ENCODE measurements at places on chromosomes 7 and 10.
A peak's percentile ranks its signal among the peaks of the same experiment; 100 is the strongest.

GRCh38 chr7:38781991-38782390, 127.0 kb downstream of the VPS41 start:
- DNase-seq, result no peak

DNA sequence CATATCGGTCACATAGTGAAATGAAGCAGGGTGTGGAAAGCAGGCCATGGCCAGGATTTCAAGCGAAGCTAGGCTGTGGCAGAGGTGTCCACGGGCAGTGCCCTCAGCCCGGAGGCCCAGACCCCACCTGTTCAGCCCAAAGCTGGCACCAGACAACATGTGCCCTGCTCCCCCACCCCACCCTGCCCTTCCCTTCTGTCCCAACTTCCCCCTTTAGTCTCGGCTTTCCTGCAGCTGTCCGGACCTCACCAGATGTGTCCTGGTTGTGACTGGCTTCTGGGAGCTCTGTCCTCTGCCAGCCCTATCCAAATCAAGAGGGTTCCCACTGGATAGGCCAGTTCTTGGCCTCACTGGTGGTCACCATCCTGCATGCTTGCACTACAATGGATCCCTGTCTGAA, 37.3 kb downstream of the ADAM12 start:
- DNase-seq, result no peak

GRCh38 chr7:23184709-23185359, 3.0 kb downstream of the NUP42 start:
- peak; percentile 31 for DNase-seq

GRCh38 chr10:123863183-123863575, 28.4 kb downstream of the CPXM2 start:
- no peak for DNase-seq

DNA sequence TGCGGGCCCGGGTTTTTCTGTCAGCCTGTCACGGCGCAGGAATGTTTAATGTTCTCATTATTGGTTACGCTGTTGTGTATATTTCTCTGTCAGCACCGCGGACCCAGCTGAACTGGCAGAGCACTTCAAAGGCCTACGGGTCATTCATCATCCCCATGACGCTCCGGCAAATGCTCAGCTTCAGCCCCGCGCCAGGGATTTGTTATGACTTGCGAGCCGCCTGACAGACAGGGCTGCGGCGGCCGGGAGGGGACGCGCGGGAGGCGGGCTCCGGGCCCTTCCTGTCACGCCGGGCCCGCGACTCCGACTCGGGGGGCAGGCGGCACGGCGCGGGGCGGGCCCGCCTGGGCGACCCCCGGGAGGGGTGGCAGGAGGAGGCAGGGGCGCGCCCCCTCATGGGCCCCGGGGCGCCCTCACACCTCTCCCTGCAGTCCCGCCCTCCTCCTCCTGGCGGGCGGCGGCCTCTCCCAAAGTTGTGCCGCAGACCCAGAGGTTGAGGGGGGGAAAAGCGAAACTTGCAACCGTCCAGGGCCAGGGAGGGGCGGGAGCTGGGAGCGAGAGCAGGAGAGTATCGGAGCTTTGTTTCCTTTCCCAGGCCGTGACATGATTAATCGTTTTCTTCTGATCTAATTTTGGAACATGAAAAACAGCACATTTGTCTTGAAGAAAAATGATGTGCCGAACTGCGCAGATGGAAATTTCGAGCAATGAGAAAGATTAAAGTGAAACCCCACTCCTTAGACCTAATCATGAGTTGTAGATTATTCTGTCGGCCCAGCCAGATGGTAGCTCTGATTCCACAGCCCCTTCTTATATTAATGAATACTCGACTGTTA, 59.3 kb upstream of the COMTD1 start:
- DNase-seq, result peak; percentile 82

DNA sequence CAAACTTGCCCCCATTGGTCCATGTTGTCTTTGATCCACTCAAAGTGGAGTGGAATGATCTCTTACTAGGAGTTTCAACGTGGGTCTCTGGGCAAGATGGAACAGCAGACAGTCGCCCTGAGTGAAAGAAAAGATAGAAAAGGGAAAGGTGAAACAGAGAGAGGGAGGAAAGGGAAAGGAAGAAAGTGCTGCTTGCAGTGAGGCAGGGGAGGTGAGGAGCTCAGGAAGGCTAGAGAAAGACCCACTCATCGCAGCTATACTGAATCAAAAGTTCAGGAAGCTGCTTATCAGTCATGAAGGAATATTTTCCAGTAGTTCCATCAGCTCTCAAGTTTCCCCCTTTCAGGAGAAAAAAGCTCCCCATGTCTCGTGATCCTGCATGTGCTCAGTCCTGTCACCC, 86.9 kb downstream of the ZNF467 start:
- DNase-seq, result no peak

GRCh38 chr7:140447841-140448240, 31.5 kb downstream of the MKRN1 start:
- DNase-seq, result no peak

- DNase-seq, result no peak
These were observed 115.5 kb upstream of the STK17A start for GRCh38 chr7:43467406-43467805.

DNA sequence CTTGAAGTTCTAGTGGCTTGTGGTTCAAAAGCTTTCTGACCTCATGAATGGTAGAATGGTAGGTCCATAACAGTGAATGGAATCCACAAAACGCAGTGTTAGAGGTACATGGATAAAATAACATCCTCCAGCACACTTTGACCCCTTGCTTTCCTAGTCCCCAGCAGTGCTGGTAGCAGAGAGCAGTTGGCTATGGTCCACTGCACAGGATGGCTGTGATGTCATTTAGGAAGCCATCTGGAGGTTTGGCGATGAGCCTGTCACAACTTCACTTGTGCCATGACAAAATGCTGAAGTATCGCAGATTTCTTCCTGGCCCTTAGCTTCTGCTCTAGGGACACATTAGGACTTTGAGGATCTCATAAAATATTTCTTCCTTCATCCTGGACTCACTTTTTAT, 300.0 kb upstream of the FZD8 start:
- DNase-seq, result no peak

DNA sequence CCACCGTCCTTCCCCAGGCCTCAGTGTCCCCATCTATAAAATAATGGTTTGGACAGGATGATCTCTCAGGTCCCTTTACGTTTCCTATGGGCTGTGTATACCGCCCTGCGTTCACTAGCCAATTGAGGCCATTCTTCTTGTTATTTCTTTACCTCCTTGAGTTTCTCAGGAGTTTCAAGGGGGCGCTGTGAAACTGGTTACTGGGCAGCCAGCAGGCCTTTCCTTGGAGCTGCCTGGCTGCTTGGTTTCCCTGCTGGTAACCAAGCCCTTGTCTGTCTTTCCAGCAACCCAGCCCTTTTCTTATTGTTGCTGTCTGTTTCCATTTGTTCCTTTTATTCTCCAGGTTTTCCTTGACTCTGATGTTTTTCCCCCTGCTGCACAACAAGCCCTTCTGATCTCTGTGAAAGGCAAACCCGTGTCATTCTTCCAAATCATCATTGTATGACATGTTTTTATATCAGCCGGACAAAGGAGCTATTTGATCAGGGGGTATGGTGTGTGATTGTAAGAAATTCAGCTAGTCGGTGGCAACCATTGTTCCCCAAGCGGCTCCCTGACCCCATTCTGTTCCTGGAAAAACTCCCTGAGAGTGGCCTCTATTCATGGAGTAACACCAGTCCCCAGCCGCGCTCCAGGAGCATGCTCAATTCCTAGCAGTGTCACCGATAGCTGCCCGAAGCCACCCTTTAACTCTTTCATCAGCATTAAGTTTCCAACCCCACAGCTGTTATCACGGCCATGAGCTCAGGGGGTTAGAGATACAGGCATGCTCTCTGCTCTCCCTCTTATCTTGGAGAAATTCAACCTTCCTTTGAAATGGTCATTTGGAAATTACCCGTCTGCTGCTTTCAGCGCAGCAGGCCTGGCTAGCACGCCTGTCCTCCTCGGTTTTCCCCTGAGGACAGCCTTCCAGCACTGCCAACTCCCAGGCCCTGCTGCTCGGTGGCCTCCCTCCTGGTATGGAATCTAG, 26.6 kb downstream of the FGF8 start:
- DNase-seq, result peak; percentile 77

DNA sequence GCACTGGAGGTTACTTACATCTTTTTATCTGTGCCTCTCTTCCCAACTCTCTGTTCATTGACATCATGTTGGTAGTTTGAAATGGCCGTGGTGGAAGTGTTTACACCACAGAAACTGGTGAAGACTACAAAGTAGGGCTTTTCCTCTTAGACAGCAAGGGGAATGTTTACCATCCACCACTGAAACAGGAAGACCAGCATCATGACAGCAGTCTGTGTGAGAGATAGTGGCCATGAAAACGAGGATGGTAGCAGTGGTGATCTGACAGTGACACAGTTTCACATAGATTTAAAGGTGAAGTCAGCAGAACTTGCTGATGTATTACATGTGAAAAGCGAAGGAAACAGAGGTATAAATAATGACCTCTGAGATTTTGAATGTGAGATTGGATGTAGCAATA, 115.7 kb downstream of the CCDC71L start:
- DNase-seq, result no peak

DNA sequence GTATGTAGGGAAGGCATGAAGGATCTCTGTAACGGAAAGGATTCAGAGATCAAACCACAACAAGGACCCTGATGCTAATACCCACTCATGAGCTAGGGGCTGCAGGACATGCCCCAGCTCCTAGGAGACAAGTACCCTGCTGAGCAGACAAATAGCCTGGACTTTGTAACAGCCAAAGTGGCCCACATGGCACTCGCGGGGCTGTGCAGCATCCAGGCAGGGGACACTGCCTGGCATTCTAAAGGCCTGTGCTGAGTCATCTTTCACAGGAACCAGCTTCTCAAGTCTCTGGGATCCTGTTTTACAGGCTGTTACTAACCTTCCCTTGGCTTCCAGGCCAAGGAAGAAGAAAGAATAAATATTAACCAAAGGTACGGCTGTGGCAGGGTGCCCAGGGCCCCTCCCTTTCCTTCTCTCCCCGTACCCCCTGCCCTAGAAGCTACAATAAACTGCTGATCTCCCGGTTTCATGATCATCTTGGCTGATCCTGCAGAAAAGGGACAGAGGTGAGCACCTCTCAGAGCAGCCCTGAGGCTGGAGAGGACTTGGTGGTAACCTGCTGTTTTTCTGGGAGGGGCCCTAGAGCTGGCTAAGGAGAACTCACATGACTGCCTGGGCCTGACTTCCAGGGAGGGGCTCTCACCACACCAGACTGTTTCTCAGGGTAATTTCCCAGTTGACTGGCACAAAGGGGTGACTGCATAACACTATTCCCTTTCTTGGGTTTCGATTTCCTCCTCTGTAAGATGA, 4.2 kb upstream of the RPEL1 start:
- peak; percentile 15 for DNase-seq

GRCh38 chr10:115706488-115707076, 566.4 kb downstream of the GFRA1 start:
- peak; percentile 27 for DNase-seq

DNA sequence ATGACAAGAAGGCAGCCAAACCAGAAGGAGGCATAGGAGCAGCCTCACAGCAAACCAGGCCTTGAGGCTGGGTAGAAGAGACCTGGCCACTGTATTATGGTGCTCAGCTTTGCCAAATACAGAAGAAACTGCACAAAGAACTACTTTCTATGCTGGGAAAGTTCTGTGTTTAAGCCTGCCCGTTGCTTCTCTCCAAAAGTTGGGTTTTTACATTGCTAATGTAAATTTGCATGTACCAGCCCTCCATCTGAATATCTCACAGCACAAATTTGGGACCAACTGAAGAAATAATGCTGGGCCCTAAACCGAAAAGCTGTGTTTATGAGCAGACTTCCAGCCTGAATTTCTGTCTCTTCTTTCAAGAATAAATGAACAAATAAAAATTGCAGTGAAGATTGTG, 145.0 kb downstream of the TFEC start:
- no peak for DNase-seq

GRCh38 chr10:52818019-52818418, 45.4 kb upstream of the MBL2 start:
- DNase-seq, result peak; percentile 59

DNA sequence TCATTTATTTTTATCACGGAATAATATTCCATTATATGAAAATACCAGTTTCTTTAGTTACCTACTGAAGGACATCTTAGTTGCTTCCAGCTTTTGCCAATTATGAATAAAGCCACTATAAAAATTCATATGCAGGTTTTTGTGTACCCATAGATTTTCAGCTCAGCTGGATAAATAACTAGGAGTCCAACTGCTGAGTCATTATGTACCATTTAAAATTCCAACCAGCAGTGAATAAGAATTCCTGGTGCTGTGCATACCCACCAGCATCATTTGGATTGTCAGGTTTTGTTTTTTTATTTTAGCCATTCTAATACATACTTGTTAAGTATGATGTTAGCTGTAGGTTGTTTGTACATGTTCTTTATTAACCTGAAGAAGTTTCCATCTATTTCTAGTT, 14.5 kb downstream of the FAM24B start:
- no peak for DNase-seq

DNA sequence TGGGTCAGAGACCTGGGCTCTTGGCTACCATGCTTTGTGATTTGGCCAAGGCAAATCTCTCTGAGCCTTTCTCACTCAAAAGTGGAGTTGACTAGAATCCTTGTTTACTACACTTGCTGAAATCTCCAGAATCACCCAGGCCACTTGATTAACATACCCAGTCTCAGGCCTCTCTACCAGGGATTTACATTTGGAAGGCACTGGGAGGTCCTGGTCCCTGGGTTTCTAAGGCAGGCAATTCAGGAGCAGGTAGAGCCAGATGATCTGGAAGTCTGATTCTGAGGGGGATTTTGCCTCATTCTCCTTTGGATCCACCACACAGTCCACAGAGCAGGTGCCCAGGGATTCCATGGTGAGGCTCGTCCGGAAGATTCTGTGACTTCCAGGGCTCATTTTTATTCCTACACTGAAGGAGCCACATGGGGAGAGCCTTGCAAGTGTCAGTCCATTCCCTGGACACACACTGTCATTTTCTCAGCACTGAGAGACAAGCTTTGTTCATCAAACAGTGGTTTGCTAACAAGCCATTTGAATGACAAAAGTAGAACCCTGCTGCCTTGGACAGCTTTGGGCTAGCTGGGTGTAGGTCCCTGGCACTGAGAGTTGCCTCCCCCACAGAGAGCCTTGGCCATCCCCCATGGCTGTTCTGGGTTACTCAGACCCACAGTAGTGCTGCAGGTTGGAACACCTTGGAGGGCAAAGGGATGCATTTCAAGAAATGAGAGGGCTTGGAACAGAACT, 74.2 kb downstream of the NOC3L start:
- DNase-seq, result no peak

- DNase-seq, result no peak
These were observed 145.5 kb downstream of the PTEN start for GRCh38 chr10:88008866-88009470.

GRCh38 chr10:132637477-132638129, 100.0 kb downstream of the INPP5A start:
- peak; percentile 79 for DNase-seq
